ENCODE measurements at places on chromosomes 16 and 17.

- DNase-seq, result no peak
These were observed 72.4 kb downstream of the PGS1 start for GRCh38 chr17:78450696-78451345.

DNA sequence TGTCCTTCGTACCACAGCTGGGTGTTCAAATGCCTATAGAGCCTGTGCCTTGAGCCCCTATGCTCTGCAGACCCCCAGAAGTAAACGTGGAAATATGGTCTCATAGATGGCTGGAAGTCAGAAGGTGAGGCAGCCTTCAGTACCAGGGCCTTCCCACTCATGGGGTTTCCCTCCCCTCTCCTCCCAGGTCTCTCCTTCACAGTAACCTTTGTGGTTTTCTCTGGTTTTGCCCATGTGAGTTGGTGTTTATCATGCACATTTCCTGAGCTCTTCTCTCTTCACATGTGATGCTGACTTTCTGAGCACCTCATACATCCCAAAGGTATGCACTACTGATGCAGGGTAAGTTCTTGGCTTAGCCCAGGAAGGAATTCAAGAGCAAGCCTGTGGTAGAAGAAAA, 35.4 kb downstream of the TMEM114 start:
- no peak for DNase-seq

DNA sequence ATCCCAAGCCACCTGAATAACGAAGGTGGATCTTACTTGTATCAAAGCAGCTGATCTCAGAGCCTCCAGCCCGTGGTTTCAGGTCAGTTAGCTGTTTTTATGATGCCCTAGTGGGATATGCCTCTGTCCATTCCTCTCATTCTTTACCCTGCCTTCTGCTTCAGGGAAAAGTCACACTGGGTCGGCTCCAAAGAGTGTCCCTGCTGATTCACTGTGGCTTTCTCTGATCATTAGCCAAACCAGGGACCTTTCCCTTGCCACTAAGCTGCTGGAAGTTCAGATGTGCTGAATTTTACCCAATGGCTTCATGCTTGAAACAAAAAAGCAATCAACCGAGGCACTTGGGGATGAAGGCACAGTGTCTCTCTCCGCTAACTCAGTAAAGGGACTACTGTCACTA, 170.2 kb upstream of the SALL1 start:
- no peak for DNase-seq

DNA sequence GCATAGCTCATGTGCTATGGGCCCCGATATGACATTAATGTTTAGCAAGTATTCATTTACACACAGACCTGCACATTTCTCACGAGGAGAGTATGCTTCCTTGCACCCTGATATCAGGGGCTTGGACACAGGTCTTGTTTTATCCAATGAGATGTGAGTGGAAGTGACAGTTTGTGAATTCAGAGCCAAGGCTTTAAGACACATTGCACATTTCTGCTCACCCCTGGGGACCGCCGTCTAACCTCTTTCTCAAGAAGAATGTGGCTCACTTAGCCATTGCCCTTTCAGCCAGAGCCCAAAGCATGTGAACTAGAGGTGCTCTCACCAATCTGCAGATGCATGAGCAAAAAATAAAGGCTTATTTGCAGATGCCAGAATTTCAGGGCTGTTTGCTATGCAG, 116.1 kb upstream of the C16orf82 start:
- no peak for DNase-seq

GRCh38 chr17:4807605-4808377, 839 bp downstream of the PLD2 start:
- DNase-seq, result no peak

- no peak for DNase-seq
These were observed 18.1 kb upstream of the C16orf87 start for GRCh38 chr16:46848768-46849764.
